ENCODE measurements at places on chromosomes 4 and X. TPM values are rescaled to one million over a fixed set of nuclear protein-coding genes. Genes with fewer than 3 reads are reported as not detected.

JADE3 gene
- total RNA-seq = 5.8 TPM

TENT5D gene
- not detected for total RNA-seq

TMEM271 gene
- not detected for total RNA-seq

CXCL13 gene
- total RNA-seq = not detected

LRIT3 gene
- total RNA-seq = not detected

STATH gene
- total RNA-seq = not detected

SERTM2 gene
- not detected for total RNA-seq

PDZD4 gene
- total RNA-seq = 0.68 TPM

TRIML2 gene
- not detected for total RNA-seq

TXK gene
- total RNA-seq = 2.3 TPM

RPL10 gene
- total RNA-seq = 3,972 TPM

IBSP gene
- not detected for total RNA-seq

EXOC1L gene
- total RNA-seq = not detected

CENPU gene
- total RNA-seq = 93.6 TPM

GABRA4 gene
- not detected for total RNA-seq

PNMA6E gene
- total RNA-seq = not detected

PABPC5 gene
- total RNA-seq = 2.1 TPM

ADAMTS3 gene
- total RNA-seq = 0.68 TPM

PALLD gene
- total RNA-seq = 40.0 TPM

MAGEA2 gene
- total RNA-seq = 28.7 TPM

TBC1D25 gene
- 7.4 TPM for total RNA-seq

EGF gene
- total RNA-seq = 4.2 TPM

TMPRSS11F gene
- 0.10 TPM for total RNA-seq

TRAM1L1 gene
- total RNA-seq = 3.5 TPM

CLIC2 gene
- 14.6 TPM for total RNA-seq

SPP1 gene
- 3.1 TPM for total RNA-seq

RPGR gene
- 8.8 TPM for total RNA-seq

HERC5 gene
- total RNA-seq = 6.1 TPM

MTNR1A gene
- total RNA-seq = not detected

FAM47B gene
- total RNA-seq = not detected
